Body of pancreas (tissue), 4 donors: ENCODE measurements at places on chromosomes 13 and 19. TPM values are rescaled to one million over a fixed set of nuclear protein-coding genes. Genes with fewer than 3 reads are reported as not detected.

DNA sequence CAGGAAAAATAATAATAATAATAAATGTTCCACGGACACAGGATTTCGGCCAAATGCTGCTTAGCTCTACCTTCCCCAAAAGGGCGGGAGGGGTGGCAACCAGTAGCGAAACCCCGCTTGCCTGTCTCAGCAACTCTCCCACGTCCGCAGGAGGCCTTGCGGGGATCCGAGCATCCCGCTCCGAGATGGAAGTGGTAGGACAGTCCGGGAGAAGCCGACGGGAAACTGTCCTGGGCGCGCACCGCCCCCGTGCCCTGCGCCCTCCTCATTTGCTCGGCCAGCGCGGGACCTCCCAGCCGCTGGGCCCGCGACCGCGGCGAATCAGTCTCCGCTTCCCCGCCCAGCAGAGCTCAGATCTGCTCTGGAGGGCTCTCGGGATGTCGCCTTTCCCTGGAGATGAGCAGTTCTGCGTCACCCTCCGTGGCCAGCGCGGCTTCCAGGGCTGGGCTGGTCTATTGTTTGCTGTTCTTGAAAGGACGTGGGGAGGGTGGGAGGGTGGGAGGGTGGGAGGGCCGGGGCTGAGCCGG, 48.9 kb upstream of the PABPC3 start:
- H3K27ac ChIP-seq: no peak overlapping the region
- no peak overlapping the region for H3K4me3 ChIP-seq
- no peak for DNase-seq
- peaks cover 7% of the 10 kb centered on the region for H3K4me1 ChIP-seq
- H3K36me3 ChIP-seq: no peaks in the 10 kb centered on the region
- H3K27me3 ChIP-seq: peaks cover 14% of the 10 kb centered on the region

DNA sequence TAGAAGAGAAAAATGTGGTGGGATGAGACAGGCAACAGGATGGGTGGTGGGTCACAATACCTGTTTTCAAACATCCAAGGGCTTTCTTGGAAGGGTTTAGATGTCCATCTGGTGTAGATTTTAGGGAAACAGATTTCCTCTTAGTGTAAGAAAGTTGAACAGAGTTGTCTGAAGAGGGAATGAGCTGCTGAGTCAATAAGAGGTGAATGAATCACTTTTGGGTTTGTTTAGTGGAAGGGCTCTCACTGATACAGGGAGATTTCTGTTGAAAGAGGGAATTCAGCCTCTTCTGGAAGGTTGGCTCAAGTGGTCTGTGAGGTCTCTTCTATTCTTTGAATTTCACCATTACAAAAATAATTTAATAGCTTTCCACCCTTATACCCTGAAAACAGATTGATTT, 54.6 kb downstream of the LACC1 start:
- H3K27me3 ChIP-seq: no peaks in the 10 kb centered on the region
- no peak overlapping the region for H3K27ac ChIP-seq
- H3K4me3 ChIP-seq: no peak overlapping the region
- H3K4me1 ChIP-seq: peaks cover 8% of the 10 kb centered on the region
- no peak for DNase-seq

The DGKH gene
- total RNA-seq: 4.7 TPM

DNA sequence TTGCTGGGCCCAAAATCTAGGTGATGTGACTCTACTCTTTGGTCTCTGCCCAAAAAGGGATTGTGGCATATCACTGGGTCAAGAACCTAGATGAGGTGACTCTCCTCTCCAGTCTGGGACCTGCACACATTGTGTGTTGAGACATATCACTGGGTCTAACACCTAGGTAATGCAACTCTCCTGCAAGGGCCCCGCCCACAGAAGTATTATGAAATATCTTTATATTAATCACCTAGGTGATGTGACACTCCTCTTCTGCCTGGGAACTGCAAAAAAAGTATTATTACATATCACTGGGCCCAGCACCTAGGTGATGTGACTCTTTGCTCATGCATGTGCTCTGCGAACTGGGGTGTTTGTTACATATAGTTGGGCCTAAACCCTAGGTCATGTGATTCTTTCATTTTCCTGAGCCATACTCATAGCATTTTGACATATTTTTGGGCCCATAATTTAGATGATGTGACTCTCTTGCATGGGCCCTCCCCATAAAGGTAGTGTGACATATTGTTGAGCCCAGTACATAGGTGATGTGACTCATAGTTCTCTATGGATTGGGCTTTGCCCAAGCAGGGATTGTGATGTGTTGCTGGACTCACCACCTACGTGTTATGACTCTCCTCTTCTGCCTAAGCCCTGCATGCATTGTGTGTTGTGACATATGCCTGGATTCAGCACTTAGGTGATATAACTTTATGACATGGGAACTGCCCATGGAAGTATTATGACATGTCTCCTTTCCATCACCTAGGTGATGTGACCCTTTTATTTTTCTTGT, 11.2 kb upstream of the ZNF681 start:
- H3K4me3 ChIP-seq: no peak overlapping the region
- peaks cover under 1% of the 10 kb centered on the region for H3K4me1 ChIP-seq
- H3K27me3 ChIP-seq: no peaks in the 10 kb centered on the region
- no peaks in the 10 kb centered on the region for H3K36me3 ChIP-seq
- H3K27ac ChIP-seq: no peak overlapping the region
- no peak for DNase-seq

DNA sequence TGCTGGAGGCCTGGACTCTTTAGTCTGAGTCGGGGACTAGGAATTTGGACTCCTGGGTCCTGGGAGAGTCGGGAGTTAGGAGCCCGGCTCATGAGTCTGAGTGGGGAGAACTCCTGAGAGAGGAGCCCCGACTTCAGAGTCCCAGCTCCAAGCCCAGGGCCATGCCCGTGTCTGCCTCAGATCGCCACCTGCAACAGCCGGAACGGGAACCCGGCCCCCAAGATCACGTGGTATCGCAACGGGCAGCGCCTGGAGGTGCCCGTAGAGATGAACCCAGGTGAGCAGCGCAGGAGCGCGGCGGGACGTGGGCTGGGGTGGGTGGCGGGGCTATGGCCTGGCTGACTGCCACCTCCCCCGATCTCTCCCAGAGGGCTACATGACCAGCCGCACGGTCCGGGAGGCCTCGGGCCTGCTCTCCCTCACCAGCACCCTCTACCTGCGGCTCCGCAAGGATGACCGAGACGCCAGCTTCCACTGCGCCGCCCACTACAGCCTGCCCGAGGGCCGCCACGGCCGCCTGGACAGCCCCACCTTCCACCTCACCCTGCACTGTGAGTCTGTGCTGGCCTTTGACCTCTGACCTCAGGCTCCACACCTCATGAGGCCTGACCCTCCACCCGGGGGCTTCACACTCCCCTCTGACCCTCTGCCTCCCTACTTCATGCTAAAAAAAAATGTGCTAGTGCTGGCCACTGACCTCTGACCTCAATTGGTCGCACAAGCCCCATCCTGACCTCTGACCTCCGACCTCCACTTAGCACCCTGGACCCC, 4.4 kb downstream of the BCAM start:
- H3K4me3 ChIP-seq: no peak overlapping the region
- H3K27ac ChIP-seq: no peak overlapping the region
- H3K4me1 ChIP-seq: peaks cover 18% of the 10 kb centered on the region

The PLPP2 gene
- total RNA-seq: 66.4 TPM
